Liver (tissue), 10 donors: ENCODE measurements at places on chromosomes 16 and 17. TPM values are rescaled to one million over a fixed set of nuclear protein-coding genes. Genes with fewer than 3 reads are reported as not detected.

Gene TMEM92
- 2.8 TPM for total RNA-seq

Gene CDH8
- total RNA-seq = 0.09 TPM

- H3K4me1 ChIP-seq = peaks cover 94% of the 10 kb centered on the region
- peak overlapping the region; percentile 61 for H3K27ac ChIP-seq
- no peak for DNase-seq
Measured at GRCh38 chr16:81453091-81453728, 8.6 kb downstream of the CMIP start.

DNA sequence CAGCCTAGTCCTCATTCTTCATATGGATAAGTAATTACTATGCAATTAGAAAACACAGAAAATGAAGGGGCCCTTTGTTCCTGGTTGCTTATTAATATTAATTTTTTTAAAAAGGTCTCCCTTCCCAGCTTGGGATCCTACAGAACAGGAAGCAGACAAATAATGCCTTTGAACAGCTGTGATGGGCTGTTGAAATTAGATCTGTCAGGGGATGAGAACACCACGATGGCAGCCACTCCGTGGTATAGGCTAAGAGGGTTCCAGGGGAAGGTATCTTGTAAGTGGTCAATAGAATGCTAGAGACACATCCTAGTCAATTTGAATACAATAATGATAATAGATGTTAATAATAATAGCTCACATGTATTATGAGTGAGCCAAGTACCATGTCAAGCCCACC, 83.1 kb downstream of the CCDC182 start:
- H3K4me1 ChIP-seq = no peaks in the 10 kb centered on the region
- no peak overlapping the region for H3K27ac ChIP-seq
- no peak for DNase-seq
- H3K27me3 ChIP-seq = no peaks in the 10 kb centered on the region
- H3K36me3 ChIP-seq = no peaks in the 10 kb centered on the region
- no peak overlapping the region for H3K4me3 ChIP-seq

DNA sequence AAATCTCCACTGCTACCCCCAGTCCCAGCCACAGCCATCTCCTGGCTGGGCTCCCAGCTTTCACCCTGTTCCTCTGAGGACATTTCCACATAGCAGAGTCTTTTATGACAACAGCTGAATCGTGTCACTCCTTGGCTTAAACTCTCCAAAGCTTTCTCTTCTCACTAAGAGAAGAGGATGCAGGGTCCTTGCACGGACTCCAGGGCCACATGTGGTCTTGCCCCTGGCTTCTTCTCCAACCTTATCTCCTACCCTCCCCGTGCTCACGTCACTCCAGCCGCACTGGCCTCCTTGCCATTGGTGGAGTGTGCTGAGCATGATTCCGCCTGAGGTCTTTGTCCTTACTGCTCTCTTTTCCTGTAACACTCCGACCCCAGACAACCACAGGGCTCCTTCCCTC, 39.9 kb upstream of the CCDC182 start:
- DNase-seq = no peak
- no peak overlapping the region for H3K4me3 ChIP-seq
- no peaks in the 10 kb centered on the region for H3K36me3 ChIP-seq
- peaks cover 6% of the 10 kb centered on the region for H3K4me1 ChIP-seq

DNA sequence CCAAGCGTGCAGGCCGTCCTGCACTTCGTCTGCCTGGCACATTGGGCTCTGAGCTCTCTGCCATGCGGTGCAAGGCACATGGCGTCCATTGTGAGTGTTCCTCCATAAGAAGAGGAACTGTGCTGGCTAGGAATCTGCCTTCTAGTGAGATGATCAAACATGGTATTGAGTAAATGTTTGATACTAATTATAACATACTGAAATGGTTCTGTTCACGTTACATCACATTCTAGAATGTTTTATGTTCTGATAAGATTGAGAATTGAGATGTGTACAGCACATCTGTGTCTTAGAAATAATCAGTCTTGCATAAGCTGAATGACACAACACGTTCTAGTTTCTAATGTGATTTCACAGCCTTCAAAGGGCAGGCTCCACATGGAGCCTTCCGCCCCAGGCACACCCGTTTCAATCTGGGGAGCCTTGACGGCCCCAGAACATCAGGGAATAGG, 42.9 kb downstream of the USP10 start:
- DNase-seq = no peak
- peaks cover 3% of the 10 kb centered on the region for H3K36me3 ChIP-seq
- H3K27me3 ChIP-seq = no peaks in the 10 kb centered on the region
- no peak overlapping the region for H3K27ac ChIP-seq
- no peak overlapping the region for H3K4me3 ChIP-seq
